Stimulated activated CD4-positive, alpha-beta T cell treated with anti-CD3 and anti-CD28 coated beads, Interleukin-1b, Interleukin-23, amount 100 ng/mL, for 48 hours (primary cell): ENCODE measurements at places on chromosomes 16 and 17.
A peak's percentile ranks its signal among the peaks of the same experiment; 100 is the strongest.

GRCh38 chr17:74196541-74197317 lies 6.7 kb upstream of the RPL38 start:
- DNase-seq = no peak

DNA sequence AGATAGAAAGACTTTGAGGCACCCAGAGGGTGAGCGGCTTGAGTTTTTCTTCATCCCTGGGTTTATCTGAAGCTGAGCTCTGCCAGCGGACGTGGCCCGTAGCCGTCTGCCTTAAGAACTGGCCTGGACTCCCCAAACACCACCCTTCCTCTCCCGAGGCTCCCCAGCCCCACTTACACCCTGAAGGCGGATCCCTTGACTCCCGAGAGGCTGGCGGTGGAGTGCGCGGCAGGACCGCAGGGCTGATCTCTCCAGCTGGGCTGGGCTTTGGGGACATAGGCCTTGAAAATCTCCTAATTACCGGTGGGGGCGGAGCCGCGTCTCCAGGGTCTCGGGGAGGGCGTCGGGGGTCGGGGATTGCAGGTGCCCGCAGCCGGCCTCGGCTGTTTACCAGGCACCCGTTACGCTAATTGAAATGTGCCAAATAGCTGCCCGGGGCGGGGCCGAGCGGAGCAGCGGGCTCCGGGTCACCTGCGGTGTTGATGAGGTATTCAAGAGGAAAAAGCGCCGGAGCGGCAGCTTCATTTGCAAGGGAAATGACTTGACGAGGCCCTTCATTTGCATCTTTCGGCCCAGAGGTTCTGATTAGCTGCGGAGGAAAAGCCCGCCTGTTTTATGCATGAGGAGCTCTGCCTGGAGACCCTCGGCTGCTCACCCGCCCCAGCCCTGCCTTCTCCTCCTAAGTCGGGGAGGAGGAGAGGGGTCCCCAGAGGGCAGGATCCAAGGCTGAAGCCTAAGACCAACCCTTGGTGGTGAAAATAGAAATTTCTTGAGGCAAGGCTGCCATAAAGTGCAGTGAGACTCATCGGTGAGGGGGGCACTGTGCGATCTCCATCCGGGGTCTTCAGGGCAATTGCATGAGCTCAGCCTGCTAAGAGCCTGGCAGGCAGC lies 100.7 kb downstream of the MGAT5B start:
- peak; percentile 54 for DNase-seq

DNA sequence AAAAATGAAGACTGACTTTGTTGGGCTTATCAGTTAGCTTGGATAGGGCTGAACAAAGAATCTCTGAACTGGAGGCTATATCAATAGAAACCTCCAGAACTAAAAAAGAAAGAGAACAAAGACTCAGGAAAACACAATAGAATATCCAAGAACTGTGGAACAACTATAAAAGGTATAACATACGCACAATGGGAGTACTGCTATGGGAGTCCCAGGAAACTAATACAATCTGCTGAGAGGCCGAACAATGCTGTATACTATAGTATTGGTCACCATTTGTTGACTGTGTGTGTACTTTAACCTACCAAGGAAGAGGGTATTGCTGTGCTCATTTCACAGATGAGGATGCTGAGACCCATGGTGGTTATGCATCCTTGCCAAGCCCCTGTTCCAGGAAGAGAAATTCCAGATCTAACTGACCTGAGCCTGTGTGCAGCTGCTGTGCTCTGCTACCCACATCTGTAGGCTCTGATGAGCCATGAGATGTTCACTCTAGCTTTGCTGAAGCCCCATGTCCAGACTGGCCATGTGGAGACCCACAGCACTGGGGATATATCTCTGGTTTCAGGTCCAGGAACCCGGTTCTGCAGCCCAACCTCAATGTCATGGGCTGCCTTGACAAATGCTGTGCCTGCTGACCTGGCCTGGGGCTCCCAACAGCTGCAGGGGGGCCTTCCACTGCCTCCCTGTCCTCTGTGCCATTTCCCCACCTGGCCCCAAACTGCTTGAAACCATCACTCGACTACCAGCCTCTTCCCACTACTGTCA lies 254.3 kb upstream of the TNRC6C start:
- DNase-seq = no peak

DNA sequence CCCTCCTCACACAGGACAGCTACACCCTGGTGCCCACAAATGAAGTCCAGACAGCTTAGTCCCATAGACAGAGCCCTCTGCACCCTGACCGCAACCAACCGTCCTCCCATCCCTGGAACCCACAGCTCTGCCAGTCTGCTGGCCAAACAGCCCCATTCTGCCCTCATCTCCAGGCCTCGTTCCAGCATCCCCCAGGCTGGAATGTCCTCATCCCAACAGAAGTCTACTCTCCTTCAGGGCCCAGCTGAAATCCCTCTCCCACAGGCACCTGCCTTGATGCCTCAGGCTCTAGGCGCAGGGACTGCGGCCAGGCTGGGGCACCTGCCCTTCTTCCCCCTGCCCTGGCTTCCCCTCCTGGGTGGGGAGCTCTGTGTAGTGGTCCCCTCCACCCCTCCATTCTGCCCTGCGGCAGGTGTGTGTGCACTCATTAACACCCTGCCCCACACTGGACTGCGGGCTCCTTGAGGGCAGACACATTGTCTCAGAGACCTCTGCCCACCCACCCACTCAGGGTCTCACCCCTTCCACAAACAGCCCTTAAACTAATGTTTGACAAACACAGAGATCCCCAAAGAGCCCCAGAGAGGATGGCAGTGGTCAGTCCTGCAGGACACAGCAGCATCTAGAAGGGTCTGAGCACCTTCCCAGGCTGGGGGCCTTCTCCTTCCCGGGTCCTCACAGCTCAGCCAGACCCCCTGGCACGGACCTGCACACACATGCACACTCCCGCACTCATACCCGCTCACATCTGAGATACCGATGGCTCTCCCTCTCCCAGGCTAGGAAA lies 820 bp downstream of the GRIN2C start:
- no peak for DNase-seq

DNA sequence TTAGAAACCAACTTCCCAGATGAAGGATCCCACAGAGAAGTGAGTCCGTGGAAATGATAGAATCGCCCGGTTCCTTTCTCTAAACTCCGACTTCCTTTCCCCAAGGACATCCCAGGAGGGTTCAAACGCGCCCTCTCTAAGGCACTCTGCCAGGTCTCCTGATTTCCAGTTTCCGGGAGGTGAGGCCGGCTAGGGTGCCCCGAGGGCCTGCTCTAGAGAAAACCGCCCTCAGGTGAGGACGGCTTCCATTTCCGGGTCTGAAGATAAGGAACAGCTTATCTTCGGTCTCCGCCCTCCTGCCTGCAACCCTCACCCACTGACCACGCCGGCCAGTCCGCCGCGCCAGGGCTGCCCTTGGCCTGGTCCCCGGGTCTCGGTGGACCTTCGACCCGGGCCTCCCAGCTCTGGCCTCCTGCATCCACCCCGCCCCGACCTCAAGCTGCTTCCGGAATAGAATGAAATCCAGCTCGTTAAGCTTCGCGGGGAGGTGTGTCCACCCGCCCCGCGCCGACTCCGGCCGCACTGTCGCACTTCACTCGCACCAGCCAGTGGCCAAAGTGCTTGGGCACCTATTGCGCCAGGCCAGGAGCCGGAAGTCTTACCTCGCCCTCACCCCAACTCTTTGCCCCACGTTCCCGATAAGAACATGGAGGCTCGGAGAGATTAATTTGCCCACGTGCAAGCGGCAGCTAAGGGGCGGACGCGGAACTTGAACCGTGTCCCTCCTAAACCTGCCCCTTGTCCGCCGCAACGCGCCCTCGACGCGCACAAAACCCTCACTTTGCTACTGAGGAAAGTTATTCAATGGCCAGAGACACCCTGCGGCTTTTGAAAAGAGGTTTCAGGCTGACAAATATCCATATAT lies 836 bp upstream of the MMP15 start:
- DNase-seq = no peak

- no peak for DNase-seq
Measured at GRCh38 chr16:75217389-75217851, 1.4 kb upstream of the CTRB1 start.

- no peak for DNase-seq
Measured at GRCh38 chr17:49290690-49291359, 60.2 kb upstream of the PHOSPHO1 start.

GRCh38 chr16:57349212-57350031 lies 9.2 kb upstream of the CCL22 start:
- DNase-seq = peak; percentile 21

GRCh38 chr17:67456103-67456502 lies 79.0 kb downstream of the PITPNC1 start:
- DNase-seq = no peak

- DNase-seq = no peak
Measured at GRCh38 chr17:63838631-63839171, 3.8 kb downstream of the SMARCD2 start.

GRCh38 chr17:48296453-48296852 lies 133.6 kb downstream of the SKAP1 start:
- DNase-seq = no peak

DNA sequence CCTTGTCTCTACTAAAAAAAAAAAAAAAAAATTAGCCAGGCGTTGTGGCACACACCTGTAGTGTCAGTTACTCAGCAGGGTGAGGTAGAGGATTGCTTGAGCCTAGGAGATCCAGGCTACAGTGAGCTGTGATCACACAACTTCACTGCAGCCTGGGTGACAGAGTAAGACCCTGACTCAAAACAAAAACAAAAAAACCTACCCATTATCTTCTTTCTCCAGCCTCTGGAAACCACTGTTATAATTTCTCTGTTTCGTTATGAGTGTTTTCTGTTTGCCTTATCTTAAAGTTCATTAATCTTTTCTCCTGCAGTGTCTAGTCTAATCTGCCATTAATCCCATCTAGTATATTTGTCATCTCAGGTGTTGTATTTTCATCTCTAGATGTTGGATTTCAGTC lies 18.6 kb upstream of the CLTC start:
- DNase-seq = peak; percentile 22

- DNase-seq = no peak
Measured at GRCh38 chr17:76734080-76734840, 2.9 kb downstream of the SRSF2 start.

- DNase-seq = peak; percentile 36
Measured at GRCh38 chr16:89402962-89403361, 87.4 kb downstream of the ANKRD11 start.

DNA sequence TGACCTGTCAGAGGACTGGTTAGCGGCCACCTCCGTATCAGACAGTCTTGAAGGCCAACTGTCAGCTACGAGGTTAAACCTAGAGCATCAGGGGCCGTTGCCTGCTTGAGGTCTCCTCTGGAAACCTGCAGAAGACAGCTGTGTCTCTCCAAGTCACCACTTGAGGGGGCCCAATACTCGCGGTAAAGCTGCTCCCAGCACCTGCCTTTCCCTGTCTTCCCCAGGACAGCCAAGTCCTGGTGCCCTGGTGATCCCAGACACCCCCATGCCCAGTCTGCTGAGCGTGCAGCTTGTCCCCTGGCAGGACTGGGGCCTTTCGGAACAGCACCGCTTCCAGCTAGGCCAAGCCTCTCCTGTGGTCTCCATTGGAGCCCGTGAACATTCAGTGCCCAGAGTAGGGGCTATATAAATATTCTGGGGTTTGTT lies 80.1 kb downstream of the DNAH17 start:
- DNase-seq = peak; percentile 47

GRCh38 chr17:52306314-52306713 lies 147.8 kb upstream of the CA10 start:
- DNase-seq = no peak

GRCh38 chr17:66966704-66967418 lies 2.4 kb downstream of the CACNG4 start:
- DNase-seq = no peak

- DNase-seq = no peak
Measured at GRCh38 chr16:87951552-87952538, 611 bp downstream of the BANP start.

GRCh38 chr17:44584443-44584842 lies 27.2 kb downstream of the FZD2 start:
- DNase-seq = no peak

DNA sequence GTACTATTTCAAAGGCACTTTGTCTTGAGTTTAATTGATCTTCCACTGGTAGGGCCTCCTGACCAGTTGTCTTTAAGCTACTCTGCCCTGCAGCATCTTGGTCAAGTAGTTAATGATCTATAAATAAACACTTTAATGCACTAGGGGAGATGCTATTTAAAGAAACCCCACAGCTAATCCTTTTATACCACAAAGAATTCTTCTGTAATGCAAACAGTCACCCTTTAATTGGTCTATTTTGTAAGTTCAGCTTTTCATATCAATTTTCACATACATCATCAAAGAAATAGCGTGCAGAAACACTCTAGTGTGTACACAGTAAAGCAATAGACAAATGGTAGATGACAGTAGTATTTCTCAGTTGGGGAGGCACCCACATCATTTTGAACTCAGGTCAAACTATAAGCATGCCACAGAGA lies 70.3 kb downstream of the PMP22 start:
- DNase-seq = no peak

DNA sequence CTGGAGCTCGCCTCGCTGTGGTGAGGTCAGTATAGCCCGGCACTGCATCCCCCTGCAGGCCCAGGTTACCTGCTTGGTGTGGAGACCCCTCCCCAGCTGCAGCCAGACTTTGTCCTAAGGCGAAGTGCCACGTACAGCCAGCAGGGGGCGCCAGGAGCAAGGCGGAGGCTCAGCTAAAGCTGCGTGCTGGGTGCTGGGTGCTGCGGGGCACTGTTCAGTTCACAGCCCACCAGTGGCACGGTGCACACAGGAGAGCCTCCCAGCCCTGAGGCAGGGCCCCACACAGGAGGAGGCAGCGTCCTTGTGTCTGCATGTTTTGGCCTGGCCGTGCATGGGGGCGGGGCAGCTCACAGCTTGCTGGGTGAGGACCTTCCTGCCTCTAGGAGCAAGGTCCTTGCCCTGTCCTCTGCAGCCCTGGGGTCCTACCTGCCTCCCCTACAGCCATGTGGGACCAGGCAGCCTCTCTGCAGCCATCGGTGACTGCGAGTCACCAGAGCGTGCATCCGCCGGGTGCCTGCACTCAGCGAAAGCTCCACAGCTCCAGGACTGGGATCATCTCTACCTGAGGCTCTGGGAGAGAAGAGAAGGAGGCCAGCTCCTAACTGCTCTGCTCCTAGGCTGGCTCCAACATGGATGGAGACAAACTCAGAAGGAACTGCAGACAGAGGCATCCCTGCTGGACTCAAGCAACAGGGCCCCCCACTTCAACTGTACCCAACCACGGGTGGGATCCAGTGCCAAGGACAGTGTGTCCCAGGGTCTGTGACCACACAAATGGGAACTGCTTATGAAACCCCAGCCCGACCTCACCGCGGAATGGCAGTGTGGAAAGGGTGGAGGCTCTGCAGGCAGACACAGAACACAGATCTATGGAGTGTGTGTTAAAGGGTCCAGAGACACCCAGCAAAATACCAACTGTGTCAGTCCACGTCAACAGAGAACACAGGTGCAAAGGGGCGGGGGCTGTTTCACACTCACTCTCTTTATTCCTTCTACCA lies 19.0 kb downstream of the SLC7A5 start:
- peak; percentile 68 for DNase-seq
